Stimulated activated CD4-positive, alpha-beta T cell treated with anti-CD3 and anti-CD28 coated beads, Interleukin-2, amount 100 ng/mL, for 4 hours (primary cell): ENCODE measurements at places on chromosomes 7 and 10.
A peak's percentile ranks its signal among the peaks of the same experiment; 100 is the strongest.

- no peak for DNase-seq
Measured at GRCh38 chr7:72101444-72101843, 310.7 kb downstream of the CALN1 start.

- no peak for DNase-seq
Measured at GRCh38 chr10:3720228-3721019, 64.6 kb downstream of the KLF6 start.

- no peak for DNase-seq
Measured at GRCh38 chr10:49104323-49104722, 11.0 kb downstream of the VSTM4 start.

- DNase-seq: no peak
Measured at GRCh38 chr10:70779088-70779487, 6.1 kb downstream of the TBATA start.

DNA sequence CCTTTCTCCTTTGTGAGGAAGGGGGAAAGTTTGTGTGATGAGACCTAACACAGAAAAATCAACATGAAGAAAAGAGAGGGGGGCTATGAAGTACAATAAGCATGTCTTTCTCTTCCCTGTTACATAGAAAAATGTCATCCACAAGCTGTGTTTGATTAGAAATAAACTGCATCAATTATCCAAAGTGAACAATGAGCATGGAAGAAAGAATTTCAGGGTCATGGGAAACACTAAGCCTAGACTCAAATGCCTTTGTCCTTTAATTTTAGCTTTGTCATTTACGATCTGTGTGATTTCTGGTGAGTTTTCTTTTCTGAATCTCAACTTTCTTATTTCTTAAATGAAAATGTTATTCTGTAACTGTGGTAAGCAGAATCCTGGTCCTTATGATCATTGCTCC, 121.0 kb downstream of the GNAI1 start:
- DNase-seq: no peak

- DNase-seq: no peak
Measured at GRCh38 chr10:11931038-11931437, 107.9 kb downstream of the PROSER2 start.

DNA sequence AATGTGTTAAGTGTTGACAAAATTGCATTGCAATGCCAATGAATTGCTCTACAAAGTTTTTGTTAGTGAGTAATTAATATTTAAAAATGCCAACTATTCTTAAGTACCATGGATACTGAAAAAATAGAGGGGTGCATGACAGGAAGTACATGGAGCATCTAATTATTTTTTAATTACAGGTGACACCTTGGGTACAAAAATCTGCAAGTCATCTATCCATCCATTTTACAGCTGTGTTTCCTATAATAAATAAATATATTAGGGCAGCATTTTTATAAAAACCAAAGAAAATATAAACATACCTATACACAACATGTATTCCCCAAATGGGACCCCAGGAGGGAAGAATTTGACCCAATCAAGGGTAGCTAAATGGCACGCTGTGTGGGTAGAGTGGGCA, 304.6 kb downstream of the XPNPEP1 start:
- no peak for DNase-seq

DNA sequence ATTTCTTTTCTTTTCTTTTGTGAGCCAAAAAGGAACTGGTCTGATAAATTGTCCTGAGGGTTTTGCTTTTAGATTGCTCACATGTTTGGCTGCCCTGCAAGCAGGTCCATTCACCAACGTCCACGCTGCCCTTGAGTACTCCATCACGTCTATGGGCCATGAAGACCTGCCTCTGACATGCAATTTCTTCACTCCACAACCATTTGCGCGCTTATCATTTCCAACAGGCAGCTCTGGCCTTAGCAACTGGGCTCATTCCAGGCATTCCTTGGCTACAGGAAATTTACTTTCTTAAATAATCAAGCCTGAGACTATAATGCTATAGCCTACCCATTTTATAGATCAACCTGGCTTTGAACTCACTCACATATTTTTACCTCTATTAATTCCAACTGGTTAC, 408.3 kb upstream of the C7orf33 start:
- DNase-seq: no peak

- no peak for DNase-seq
Measured at GRCh38 chr7:130379532-130379920, 768 bp upstream of the CPA1 start.

DNA sequence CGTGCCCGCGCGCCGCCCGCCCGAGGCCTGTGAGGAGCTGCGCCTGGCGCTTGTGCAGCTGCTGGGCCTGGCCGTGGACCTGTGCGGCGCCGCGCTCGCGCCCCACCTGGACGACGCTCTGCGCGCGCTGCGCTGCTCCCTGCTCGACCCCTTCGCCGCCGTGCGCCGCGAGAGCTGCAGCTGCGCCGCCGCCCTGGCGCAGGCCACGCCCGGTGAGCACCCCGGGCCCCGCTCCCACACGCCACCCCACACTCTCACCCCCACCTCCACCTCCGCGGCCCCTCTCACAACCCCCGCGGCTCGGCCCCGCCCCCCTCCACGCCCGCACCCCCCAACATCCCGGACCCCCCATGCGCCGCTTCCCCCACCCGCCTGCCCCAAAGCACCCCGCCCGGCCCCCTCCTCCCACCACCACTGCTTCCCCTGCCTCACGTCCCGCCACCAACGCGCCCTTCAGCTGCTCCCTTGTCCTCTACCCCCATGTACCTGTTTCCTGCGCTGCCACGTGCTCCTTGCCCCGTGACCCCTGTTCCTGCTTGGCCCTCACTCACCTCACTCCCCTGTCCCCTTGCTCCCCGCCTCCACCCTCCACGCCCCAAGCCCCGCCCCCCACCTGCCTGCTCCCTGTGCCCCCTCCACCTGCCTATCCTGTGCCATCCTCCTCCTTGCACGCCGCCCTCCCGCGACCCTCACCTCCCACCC, at the start of gene PRKAR1B:
Gene PRKAR1B, minus strand, starts transcription at position 178 of the 702 bp plus-strand sequence. CDS start 15,776 bp downstream, outside the sequence.
- DNase-seq: peak; percentile 60

DNA sequence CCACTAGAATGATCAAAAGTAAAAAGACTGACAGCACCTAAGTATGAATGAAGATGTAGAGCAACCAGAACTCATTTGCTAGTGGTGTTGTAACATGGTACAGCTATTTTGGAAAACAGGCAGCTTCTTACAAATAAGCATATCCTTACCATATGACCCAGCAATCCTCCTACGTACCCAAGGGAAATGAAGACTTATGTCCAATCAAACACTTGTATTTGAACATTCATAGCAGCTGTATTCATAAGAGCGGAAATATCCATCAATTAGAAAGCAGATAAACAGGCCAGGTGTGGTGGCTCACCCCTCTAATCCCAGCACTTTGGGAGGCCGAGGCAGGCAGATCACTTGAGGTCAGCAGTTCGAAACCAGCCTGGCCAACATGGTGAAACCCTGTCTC, 53.0 kb downstream of the KLRG2 start:
- DNase-seq: no peak

GRCh38 chr7:39919646-39920045, 30.4 kb upstream of the CDK13 start:
- DNase-seq: no peak

DNA sequence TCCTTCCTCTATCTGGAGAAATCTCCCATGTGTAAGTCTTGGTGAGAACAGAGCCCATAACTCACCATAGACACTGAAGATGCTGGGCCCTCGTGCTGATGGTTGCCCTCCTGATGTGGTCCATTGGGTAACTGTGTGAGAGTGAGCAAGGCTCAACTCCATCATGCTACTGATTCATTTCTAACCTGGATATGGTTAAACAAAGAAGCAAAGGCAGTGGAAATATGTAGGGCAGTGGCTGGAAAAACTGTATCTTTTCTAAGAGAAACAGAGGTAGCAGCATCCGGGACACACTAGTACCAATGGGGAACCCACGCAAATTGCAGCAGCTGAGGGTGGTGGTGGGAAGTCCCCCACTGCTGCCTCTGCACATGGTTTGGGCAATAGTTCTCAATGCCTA, 221.7 kb downstream of the KLF6 start:
- DNase-seq: peak; percentile 33

- no peak for DNase-seq
Measured at GRCh38 chr7:15306296-15306695, 255.5 kb downstream of the AGMO start.

DNA sequence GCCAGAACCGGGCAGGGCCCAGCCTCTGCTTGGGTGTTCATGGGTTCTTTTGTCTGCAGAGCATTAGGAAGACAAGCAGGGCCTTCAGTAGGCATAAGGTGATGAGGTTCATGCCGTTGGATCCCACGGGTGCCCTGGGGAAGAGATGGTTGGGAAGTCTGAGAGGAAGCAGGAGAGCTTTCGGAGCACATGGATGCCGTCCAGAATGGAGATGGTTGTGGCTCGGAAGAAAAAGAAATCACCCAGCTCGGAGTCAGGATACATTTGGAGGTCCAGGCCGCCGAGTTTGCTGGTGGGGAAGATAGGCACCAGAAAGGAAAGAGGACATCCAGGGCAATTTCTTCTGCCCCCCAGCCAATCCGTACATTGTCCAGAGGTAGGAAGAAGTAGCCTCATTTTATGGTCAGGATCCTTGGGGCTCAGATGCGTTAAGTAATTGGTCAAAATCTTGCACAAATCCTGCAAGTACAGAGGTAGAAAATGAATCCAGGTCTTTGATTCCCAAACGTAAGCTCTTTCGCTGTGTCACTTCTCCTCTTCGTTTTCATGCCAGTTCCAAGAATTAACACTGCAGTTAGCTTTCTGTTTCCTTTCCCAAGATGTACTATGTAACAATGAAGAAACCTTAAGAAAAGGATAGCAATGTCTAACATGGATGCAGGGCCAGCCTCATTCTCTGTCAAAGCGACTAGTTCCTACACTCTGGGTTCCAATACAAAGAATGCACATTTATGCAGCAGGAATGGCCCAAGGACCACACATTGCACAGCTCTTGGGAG, 147.8 kb upstream of the KLF6 start:
- DNase-seq: no peak

DNA sequence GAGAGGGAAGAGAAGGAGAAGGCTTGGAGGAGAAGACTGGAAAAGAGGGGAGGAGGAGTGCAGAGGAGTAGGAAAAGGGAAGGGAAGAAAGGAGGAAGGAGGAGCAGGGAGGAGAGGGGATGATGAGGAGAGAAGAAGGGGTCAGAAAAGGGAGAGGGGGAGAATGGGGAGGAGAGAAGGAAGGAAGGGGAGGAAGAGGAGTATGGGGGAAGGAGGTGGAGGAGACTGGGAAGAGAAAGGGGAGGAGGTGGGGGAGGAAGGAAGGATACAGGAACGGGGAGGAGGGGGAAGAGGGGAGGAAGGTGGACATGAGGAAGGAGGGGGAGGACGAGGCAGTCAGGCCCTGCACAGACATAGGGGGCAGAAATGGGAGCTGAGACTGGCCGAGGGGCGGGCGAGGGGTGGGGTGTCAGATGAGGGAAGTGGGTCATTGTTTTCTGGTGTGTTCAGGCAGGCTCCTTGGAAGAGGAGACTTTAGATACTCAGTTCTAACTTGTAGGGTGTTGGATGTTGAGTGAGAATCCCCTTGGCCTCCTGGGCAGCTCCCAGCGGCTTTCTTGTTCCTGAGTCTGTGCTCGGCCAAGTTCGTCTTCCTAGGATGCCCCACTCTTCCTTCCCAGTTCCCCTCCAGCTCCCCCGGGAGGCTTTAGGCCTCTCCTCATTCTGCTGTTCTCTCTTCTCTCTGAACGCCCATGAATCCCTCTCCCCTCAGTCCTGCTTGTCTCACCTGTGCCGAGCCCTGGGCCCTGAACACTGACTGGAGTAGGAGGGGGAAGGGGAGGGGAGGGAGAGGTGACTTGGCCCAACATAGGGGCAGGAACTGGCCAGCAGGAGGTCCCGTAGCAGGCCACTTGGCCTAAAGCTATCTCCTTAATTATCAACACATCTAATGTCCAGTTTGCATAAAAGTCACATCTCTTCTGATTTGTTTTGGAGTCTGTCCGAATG, 12.8 kb upstream of the CRHR2 start:
- no peak for DNase-seq

DNA sequence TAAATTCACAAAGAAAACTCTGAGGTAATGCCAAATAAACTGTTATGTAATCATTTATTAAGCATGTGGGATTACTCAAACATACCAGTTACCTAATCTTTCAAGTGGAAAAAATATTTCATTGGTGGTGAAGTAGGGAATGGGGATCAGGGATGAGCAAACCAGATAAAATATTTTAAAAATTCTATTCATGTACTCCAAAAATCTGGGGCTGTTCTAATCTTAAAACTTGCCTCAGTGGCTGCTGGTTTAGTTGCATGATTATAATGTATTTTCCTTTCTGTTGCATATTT, 19.5 kb downstream of the LMOD2 start:
- no peak for DNase-seq

- DNase-seq: no peak
Measured at GRCh38 chr7:4800926-4801838, 25.8 kb downstream of the AP5Z1 start.

DNA sequence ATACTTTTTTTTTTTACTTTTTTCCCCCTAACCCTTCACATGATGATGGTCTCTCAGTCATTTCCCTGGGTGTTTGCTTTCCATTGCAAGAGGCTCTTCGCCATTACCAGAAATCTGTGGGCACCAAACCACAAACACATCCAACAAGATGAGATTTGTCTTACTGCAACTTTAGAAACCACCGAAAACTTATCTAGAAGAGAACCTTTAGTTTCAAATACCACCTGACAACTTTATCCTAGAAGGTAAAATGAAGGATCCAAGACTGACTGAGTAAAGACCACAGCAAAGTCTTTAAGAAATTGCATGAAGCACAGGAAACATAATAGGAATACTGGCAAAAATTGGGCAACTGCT, 363.3 kb upstream of the MBL2 start:
- no peak for DNase-seq

- DNase-seq: no peak
Measured at GRCh38 chr10:93820434-93820833, 62.7 kb downstream of the LGI1 start.
